EH (cell line): ENCODE measurements at places on chromosomes 16 and 17.

DNA sequence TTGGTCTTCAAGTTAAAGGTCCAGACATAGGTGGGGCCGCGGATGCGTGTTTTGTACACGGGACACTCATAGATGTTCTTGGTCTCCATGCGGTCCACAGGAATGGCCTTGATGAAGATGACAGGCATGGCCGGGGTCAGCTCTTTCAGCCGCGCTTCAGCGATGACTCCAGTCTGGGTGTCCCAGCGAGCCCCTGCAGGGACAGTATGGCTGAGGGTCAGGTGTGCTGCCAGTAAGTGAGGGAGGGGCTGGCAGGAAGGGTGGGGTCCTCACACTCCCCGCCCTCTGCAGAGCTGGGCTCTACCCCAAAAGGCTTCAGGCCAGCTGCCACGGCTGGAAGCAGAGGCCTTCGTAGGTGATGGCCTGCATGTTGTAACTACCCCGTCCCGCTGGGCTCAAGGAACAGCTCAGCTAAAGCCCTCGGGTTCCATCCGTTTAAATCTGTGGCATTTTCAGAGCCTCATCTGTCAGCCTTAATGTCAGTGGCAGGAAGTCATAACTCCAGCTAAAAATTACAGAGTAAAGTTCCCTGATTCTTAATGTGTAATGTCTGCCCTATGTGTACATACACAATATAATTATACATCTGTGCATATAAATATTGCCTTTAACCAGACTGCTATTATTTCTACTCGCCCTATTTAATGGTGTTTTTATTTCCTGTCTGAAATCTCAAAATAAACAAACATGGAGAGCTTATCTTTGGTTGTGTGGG lies 45.7 kb downstream of the PGS1 start:
- no peak for DNase-seq

GRCh38 chr17:64223931-64224629 lies 39.0 kb downstream of the TEX2 start:
- DNase-seq: no peak

- no peak for DNase-seq
Measured at GRCh38 chr17:81390873-81391255, 4.4 kb upstream of the BAHCC1 start.

- DNase-seq: no peak
Measured at GRCh38 chr17:72430611-72431432, 310.0 kb downstream of the SOX9 start.

DNA sequence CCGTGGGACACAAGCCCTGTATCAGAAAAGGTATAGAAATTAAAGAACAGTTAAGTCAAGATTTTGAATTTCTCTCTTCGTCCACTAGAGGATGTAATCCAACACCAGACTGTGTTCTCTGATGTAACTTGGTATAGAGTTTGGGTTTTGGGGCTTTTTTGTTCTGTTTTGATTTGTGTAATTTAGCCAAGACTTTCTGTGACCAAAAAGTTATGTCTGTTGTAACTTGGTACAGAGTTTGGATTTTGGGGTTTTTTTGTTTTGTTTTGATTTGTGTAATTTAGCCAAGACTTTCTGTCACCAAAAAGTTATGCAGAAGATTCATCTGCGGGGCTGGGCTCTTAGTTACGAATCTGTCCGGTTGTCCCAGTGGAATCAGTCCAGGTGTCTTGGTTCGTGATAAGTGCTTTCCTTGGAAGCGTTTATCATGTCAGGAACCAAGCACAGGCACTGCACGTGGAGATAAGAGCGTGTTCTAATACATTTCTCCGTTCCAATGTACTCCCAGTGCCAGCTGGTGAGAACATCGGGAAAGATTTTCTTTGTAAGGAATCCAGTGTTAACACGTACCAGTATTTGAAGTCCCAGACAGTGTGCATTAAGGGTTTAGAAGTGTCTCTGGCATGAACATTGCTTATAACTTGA lies 44.1 kb upstream of the SEC14L1 start:
- DNase-seq: peak; percentile 59

DNA sequence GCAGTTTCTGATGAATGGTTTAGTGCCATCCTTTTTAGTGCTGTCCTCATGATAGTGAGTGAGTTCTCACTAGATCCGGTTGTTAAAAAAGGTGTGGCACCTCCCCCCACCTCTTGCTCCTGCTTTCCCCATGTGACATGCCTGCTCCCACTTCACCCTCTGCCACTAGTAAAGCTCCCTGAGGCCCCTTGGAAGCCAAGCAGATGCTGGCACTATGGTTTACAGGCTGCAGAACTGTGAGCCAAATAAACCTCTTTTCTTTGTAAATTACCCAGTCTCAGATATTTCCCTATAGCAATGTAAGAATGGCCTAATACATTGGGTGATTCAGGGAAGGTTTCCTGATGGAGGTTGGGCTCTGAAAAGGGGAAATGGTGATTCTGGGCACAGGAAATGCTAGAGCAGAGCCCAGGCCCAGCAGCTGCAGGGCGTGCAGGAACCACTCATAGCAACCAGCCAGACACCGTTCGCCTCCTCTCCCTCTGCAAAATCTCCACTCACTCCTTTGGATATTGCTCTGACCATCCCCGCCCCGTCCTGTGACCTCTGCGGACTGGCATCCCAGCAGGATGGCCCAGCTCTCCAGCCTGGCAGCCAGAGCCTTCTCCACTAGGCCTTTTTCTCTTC lies 2.6 kb upstream of the ADORA2B start:
- peak; percentile 32 for DNase-seq

DNA sequence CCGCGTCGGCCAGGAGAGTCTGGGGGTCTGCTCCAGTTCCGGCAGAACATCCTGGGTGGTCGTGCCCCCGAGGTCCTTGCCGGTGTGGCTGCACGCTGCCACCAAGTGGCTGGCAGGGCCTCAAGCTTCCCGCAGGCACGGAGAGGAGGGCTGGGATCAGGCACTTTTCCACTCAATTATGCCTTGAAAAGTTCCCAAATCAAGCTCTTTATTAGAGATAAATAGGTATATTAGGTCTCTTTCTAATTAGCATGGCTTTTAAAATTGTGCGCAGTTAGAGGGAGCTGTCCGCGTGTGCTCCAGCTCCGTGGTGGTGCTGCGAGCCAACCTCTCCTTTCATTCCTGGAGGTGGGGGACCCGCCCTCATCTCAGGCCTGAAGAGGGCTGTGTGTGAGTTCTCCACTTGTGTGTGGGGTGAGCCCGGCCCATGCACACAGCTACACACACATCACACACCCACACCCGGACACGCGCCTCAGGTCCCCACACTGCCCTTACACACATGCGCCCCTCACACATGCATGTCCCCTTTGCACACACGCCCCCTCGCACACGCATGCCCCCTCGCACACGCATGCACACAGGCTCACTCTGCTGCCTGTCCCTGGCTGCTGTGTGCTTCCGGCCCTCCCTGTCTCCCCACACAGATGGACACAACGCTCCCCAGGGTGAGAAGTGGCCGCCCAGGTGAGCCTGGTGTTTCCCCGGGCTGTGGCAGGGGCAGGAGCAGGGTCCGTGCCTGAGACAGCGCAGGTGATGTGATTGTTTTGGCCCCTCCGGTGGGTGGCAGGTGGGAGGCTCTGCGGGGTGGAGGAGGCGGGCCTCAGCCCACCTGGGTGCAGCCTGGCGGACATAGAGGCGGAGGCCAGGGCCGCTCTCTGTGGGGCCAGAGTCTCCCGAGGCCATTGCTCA lies 28.8 kb downstream of the CACNA1H start:
- no peak for DNase-seq

DNA sequence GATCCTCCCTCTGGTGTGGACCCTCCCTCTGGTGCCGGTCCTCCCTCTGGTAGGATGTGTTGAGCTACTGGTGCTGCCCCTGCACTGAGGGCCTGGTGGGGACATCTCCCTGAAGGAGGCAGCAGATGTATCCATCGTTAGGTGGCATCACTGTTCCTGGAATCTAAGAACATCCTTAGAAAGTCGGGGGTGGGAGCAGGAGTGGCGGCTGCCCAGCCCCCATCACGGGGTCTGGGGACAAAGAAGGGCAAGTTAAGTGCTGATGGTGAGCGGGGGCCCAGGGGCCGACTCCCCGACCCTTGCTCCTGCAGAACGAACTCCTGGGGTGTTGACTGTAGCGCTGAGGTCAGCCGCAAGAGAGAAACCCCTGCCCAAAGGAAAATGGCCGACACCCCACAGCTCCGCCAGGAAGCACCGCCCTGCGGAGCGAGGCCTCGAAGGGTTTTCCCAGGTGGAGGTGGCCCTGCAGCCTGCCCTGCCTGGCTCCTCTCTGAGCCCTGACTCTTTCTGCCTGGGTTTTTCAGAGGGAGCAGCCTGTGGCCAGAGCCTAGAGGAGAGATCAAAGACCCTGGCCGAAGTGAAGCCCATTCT lies 5.5 kb downstream of the CTU2 start:
- DNase-seq: no peak
